Esophagus squamous epithelium (tissue), 5 donors: ENCODE measurements at places on chromosomes 5 and 9. TPM values are rescaled to one million over a fixed set of nuclear protein-coding genes. Genes with fewer than 3 reads are reported as not detected.

GRCh38 chr9:35599763-35600604 is 5.1 kb upstream of the TESK1 start:
- H3K36me3 ChIP-seq, result no peaks in the 10 kb centered on the region
- peaks cover 25% of the 10 kb centered on the region for H3K4me1 ChIP-seq
- H3K27me3 ChIP-seq, result no peaks in the 10 kb centered on the region
- DNase-seq, result no peak
- no peak overlapping the region for H3K4me3 ChIP-seq
- no peak overlapping the region for H3K27ac ChIP-seq

GRCh38 chr5:100889896-100890295 is 13.2 kb downstream of the ST8SIA4 start:
- no peak for DNase-seq
- H3K4me1 ChIP-seq, result no peaks in the 10 kb centered on the region
- no peaks in the 10 kb centered on the region for H3K36me3 ChIP-seq
- H3K27me3 ChIP-seq, result no peaks in the 10 kb centered on the region

DNA sequence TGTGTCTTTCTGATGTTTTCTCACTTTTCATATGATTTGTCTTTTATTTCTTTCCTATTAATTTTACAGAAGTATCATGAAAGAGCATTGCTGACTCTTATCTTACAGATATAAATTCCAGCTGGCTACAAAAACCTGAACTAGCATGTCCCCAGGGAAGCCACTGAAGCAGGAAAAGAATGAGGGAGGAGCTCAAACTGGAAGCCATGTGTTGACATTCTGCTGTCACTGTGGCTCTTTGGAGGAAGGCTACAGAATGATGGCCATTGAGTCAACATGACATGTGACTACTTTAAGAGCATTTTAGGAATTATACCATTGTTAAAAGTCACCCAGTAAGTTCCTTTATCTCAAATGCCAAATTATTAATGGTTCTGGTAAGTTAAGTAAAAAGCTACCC is 638.3 kb upstream of the DMAC1 start:
- H3K4me3 ChIP-seq, result no peak overlapping the region
- H3K27me3 ChIP-seq, result no peaks in the 10 kb centered on the region
- H3K36me3 ChIP-seq, result no peaks in the 10 kb centered on the region
- no peaks in the 10 kb centered on the region for H3K4me1 ChIP-seq

DNA sequence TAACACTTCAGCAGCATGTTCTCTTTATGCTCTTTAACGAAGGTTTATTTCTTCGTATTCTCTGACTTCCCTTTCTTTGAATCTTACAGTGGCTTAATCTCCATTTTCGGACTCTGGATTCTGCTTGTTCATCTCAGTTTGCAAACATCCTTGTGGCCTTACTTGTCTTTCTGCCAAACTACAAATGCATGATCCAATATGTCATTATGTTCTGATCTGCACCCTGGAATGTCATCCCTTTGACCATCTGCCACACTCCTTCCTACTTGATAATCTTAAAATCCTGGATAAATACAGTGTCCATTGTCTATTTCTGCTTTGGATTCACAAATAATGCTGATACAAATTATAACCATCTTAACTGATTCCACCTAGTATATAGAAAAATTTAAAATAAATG is 499.2 kb downstream of the CDH18 start:
- H3K27me3 ChIP-seq, result no peaks in the 10 kb centered on the region
- no peaks in the 10 kb centered on the region for H3K4me1 ChIP-seq
- no peak for DNase-seq

CDH10 gene
- not detected for total RNA-seq

DNA sequence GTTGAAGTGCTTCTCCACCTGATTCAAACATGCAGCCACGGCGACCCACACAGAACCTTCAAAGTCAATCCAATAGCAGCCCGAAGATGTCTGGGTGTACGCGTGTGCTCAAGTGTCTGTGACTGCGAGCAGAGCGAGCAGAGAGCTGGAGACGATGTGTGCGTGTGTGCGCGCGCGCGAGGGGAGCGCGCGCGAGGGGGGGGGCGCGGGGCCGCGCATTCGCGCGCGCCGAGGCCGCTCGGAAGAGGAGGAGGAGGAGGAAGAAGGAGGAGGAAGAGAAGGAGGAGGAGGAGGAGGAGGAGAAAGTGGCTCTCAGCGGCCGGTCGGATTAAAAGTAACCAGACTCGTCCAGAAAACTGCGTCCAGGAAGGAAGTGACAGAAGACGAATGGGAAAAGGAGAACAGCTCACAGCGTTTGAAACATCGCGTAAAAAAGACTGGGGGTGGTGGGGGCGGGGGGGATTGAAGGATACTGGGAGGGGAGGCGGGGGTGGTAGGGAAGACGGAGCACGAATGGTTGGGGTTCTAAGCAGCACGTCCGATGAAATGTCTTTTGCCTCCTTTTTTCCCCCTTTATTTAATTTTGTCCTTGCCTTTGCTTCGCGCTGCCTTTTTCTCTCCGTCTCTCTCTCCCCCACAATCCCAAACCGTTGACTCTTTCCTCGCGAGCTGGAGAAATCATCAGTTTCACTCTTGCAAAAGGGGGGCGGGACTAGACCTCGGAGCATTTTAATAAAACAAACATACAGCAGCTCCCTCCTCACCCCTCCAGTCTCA is at the start of gene MEF2C:
TSS of gene MEF2C (minus strand) at position 126 of the 777 bp plus-strand sequence. CDS start 59,396 bp downstream, outside the sequence.
- H3K27me3 ChIP-seq, result no peaks in the 10 kb centered on the region
- peak within 1 kb of the TSS; percentile 90 for H3K27ac ChIP-seq
- H3K4me1 ChIP-seq, result peaks cover 3% of the 10 kb centered on the region
- peak within 1 kb of the TSS; percentile 34 for H3K4me3 ChIP-seq

GRCh38 chr5:756171-756570 is 28.4 kb downstream of the ZDHHC11B start:
- peaks cover 39% of the 10 kb centered on the region for H3K4me1 ChIP-seq
- no peak overlapping the region for H3K27ac ChIP-seq
- H3K36me3 ChIP-seq, result no peaks in the 10 kb centered on the region
- H3K4me3 ChIP-seq, result no peak overlapping the region
- H3K27me3 ChIP-seq, result no peaks in the 10 kb centered on the region

DNA sequence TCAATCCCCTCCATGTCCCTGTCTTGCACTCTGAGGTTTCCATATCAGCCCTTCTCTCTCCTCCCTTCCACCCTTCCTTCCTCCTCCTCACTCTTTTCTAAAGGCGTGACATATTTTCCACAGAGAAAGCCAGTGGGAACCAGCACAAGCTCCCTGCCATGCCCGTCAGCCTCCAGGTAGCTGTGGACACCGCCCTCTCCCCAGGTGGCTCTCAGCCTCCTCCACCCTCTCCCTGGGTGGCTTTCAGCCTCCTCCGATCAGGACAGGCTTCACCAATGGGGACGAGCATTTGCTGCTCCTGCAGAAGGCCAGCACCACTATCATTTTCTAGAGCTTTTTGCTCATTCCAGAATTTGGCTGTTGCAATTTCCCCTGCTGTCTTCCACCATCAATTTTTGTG is 236.6 kb downstream of the GADD45G start:
- H3K27me3 ChIP-seq, result no peaks in the 10 kb centered on the region
- H3K4me3 ChIP-seq, result no peak overlapping the region
- peaks cover 3% of the 10 kb centered on the region for H3K4me1 ChIP-seq

DNA sequence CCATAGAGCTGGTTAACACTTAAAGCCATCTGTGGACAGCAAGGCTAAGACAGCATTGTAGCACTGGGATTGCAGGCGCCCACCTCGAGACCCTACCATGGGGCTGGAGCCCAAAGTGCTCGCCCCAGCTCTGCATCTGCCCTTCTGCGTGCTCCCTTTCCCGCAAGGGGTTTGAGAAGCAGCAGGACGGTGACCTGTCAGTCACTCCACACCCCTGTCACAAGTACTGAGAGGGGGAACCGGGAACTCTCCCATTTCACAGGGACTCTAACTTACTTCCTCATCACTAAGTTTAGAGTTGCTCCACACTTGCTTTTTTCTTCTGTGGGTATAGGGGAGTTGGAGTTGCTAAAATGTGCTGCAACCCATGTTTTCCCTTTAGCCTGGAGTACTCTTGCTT is 273.2 kb downstream of the SMARCA2 start:
- H3K27me3 ChIP-seq, result no peaks in the 10 kb centered on the region
- H3K4me3 ChIP-seq, result no peak overlapping the region
- no peaks in the 10 kb centered on the region for H3K4me1 ChIP-seq
- H3K36me3 ChIP-seq, result no peaks in the 10 kb centered on the region
- H3K27ac ChIP-seq, result no peak overlapping the region

- H3K4me3 ChIP-seq, result no peak overlapping the region
- no peak overlapping the region for H3K27ac ChIP-seq
- no peaks in the 10 kb centered on the region for H3K36me3 ChIP-seq
- no peak for DNase-seq
- H3K4me1 ChIP-seq, result no peaks in the 10 kb centered on the region
These were observed 8.5 kb upstream of the S100Z start for GRCh38 chr5:76841361-76841760.

DNA sequence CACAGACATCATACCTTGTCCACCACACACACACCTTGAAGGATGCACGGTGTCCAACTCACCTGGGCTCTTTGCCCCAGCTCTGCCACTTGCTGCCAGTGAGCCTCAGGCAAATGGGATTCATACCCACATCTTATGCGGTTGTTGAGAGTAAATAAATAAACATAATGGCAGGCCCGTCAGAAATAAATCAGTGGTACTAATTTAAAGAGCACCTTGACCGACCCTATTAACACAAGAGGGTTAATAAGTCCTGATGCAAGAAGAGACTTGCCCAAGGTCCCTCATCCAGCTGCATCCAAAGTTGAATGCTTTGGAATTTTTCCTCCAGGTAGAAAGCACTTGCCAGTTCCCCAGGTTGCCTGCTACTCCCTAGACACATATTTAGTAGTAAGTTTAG is 11.6 kb upstream of the AKNA start:
- DNase-seq, result no peak
- no peak overlapping the region for H3K4me3 ChIP-seq
- peak overlapping the region; percentile 34 for H3K27ac ChIP-seq
- H3K27me3 ChIP-seq, result no peaks in the 10 kb centered on the region
- peaks cover 58% of the 10 kb centered on the region for H3K4me1 ChIP-seq

SERINC5 gene
- total RNA-seq, result 65.3 TPM

PFDN1 gene
- total RNA-seq, result 57.2 TPM

ARHGEF37 gene
- total RNA-seq, result 14.5 TPM

- H3K4me1 ChIP-seq, result no peaks in the 10 kb centered on the region
- no peak overlapping the region for H3K27ac ChIP-seq
These were observed 117.1 kb downstream of the LHX2 start for GRCh38 chr9:124128568-124129166.

DNA sequence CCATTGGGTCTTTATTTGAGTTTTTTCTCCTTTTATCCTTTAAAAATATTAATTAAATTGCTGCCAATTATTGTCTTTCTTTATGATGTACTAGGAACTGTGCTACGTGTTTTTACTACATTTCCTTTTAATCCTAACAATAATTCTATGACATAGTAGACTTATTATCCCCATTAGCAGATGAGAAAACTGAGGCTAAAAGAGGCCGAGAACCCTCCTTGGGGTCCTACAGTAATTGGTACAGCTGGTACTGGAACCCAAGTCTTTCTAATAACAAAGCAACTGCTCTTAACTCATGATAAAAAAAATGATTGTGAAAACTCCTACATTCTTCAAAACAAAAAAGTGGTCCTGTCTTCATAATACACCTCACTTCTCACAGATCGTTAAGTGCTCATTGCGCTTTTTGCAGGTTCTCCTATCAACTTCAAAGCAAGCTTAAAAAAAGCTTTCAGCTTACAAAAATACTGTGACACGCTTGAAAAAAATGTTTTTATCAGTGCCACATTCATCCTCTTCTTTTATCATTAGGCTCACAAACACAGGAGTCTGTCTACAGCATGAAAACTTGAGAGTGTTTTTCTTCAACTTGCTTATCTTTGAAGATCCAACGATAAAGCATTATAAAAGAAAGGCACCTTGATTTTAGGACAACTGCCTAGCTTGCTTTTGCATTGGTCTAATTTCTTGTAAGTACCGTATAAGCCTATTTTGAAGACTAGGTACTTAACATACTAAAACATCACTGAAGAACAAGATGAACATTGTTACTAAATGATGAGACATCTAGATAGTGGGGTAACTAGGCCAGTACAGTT is 32.4 kb downstream of the FYB1 start:
- H3K36me3 ChIP-seq, result no peaks in the 10 kb centered on the region
- H3K27me3 ChIP-seq, result no peaks in the 10 kb centered on the region
- DNase-seq, result no peak
- H3K4me3 ChIP-seq, result no peak overlapping the region
- no peak overlapping the region for H3K27ac ChIP-seq
- H3K4me1 ChIP-seq, result no peaks in the 10 kb centered on the region

DDX4 gene
- total RNA-seq, result not detected
